Skeletal muscle cell (primary cell): ENCODE measurements at places on chromosomes 4 and X.
A peak's percentile ranks its signal among the peaks of the same experiment; 100 is the strongest.

DNA sequence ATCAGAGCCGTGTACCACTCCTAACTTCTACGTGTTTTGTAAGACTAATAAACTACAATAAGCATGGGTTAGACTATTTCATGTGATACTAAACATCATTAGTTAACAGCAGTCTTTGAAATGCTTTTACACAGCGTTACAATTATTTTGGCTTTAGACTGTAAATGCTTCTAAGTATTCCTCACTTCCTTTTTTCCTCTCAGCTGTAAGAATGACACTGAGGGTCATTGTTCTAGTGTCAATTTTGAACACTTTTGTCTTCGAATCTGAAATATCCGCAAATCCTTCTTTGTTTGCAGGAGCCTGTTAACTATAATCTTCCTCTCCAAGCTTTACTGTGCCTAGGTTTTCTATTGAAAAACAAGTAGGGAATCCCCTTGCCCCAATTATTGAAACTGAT, 1.5 kb downstream of the ABCE1 start:
- no peak for DNase-seq

DNA sequence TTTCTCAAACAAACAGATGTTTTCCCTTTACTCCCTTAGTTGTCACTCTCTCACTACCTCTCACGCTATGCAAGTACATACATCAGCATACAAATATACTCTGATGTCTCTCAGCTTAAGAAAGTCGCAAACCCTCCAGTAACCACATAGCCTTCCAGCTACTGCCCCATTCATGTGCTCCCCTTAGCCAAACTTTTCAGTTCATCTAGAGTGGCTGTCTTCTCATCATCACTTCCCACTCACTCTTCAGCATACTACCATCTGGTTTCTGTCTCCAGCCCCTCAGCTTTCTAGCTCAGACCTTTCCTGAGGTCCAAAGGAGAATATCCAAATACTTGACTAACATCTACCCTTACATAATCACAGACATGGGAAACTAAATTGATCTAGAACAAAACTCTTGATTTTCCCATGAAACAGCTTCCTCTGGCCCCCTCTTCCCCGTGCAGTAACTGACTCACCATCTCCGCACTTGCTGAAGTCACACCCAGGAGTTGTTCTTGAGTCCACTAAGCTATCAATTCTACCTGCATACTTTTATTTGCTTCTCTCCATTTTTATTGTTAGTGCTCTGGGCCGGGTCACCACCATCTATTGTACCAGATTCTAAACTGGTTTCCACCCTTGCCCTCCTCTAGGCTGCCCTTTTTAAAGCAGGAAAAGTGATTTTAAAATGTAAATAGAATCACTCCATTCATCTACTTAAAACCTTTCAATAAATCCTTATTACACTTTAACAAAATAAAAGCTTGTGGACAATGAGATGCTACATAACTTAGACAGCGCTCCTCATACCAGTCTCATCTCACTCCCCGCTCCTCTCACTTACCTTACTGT, 57.2 kb downstream of the CASP6 start:
- no peak for DNase-seq

DNA sequence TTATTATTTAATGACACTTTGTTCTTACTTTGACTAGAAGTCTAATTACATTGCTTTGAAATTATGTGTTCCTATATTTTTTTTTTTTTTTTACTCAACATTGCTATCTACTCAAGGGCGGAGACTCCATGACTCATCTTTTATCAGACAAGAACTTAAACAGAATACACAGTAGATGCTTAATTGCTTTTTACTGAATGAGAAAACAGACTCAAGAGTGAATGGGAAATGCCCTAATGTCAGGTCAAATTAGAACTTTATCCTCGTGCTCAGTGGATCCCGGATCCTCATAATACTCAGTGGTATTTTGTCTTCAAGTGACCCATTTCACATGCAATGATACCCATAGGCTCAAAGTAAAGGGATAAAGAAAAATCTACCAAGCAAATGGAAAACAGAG, 954.5 kb upstream of the IGFBP7 start:
- no peak for DNase-seq

DNA sequence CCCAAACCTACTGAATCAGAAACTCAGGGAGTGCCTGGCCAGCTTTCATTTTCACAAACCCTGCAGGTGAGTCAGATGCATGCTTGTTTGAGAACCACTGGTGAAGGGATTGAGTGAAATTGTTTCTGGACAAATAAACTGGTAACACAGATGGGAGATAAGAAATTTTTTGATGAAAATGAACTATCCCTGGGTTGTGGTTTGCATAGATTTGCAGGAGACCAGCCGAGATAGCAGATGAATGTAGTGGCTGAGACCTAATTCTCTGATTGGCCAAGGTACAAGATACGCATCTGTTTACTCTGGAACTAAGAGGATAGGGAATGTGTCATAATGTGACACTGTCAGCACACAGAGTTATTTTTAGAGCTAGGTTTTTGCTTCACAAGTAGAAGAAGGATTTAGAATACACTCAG, 117.8 kb upstream of the NOCT start:
- DNase-seq: no peak

- no peak for DNase-seq
These were observed 7.4 kb downstream of the EXOC1L start for GRCh38 chr4:55826986-55827385.

- DNase-seq: no peak
These were observed 43.3 kb downstream of the HOPX start for GRCh38 chr4:56637791-56638190.

DNA sequence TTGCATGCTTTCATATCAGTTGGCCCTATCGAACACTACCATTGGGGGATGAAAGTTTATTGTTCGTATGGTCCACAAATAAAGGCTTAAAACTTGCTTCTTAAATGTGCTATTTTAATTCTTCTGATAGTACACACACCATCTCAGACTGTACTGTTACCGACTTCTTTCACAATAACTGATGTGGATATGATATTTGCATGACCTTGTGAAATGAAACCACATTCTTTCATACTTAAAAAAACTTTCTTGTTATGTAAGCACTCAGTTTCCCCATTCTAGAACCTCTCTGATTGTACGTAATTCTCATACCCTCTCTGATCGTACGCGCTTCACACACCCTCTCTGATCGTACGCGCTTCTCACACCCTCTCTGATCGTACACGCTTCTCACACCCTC, 12.0 kb upstream of the WDR19 start:
- DNase-seq: no peak

DNA sequence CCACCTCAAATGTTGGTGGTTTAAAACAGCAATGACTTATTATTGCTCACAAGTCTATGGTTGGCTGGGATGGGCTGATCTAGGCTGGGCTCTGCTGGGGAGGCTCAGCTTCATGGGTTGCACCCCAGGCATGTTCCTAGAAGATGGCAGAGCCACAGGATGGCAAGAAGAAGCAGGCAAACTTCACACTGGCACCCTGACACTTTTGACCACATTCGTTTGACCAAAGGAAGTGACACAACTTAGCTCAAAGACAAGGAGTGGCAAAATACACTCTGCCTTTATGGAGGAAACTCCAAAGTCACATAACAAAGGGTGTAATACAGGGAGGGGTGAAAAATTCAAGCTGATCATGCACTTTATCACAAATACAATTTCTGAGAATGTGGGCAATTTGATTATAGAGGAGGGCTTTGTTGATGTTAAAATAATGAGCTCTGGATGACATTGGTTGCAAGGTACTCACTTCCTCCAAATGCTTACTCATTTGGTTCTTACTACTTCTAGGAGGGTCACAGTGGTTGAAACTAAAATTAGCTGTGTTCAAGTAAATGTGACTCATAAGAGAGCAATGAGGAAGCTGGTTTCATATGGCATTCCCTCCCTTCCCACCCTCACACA, 249.2 kb upstream of the RPS6KA3 start:
- DNase-seq: peak; percentile 62

- no peak for DNase-seq
These were observed 33.8 kb upstream of the GPR174 start for GRCh38 chrX:79110731-79111130.

- peak; percentile 86 for DNase-seq
These were observed 240.5 kb upstream of the ANKRD50 start for GRCh38 chr4:124953061-124953460.

- DNase-seq: no peak
These were observed 38.4 kb upstream of the PJA1 start for GRCh38 chrX:69203638-69204037.

DNA sequence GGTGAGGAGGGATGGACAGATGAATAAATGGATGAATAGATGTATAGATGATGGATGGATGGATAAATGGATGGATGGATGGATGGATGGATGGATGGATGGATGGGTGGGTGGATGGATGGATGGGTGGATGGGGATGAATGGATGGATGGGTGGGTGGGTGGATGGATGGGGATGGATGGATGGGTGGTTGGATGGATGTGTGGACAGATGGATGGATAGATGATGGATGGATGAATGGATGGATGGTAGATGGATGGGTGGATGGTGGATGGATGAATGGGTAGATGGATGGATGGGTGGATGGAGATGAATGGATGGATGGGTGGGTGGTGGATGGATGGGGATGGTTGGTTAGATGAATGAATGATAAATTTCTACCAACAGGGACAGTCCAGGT, 207.0 kb upstream of the PSAPL1 start:
- DNase-seq: no peak

DNA sequence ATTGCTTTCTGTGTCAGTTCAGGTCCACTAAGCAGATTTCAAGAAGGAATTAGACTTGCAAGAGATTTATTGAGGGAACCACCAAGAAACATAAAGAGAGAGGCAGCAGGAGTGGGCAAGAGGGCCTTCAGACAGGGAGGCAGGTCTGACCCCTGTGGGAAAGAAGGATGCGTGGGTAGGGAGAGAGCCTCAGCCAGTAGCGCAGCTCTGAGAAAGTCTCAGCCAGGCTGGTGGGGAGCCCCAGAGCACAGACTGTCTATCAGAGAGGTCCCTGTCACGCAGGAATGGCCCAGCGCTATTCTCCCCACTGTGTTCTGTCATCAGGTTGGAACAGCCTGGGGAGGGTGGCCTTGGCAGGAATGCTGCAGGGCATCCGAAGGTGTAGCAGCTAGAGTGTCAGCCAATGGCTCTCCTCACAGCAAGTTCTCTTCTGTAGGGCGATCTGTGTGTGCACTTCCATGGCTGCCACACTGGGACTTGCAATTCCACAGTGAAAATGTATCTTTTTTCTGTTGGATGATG, 48.0 kb downstream of the OTC start:
- DNase-seq: no peak

GRCh38 chr4:104492183-104492771, 2.4 kb downstream of the CXXC4 start:
- no peak for DNase-seq

DNA sequence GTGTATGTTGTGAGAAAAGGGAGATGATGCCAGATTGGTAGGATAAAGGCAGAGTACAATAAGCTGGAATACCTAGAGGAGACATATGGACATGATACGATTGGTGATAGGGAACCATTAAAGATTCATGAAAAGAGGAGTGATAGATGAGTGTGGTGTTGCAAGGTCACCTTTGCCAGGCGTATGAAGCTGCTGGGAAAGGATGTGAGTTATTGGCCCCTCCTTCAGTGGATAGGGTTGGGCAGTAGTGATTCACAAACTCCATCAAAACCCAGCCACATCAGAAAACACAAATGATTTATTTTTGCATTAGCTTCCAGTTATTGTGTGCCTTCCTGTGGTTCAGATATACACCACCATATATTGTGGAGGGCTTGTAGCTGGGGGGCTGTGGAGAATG, 34.3 kb downstream of the TMEM164 start:
- no peak for DNase-seq

GRCh38 chr4:83114576-83114975, at the start of gene PLAC8:
Gene PLAC8 (minus strand): TSS chr4:83114729. CDS start chr4:83107921, 6,808 bp downstream.
- no peak for DNase-seq

DNA sequence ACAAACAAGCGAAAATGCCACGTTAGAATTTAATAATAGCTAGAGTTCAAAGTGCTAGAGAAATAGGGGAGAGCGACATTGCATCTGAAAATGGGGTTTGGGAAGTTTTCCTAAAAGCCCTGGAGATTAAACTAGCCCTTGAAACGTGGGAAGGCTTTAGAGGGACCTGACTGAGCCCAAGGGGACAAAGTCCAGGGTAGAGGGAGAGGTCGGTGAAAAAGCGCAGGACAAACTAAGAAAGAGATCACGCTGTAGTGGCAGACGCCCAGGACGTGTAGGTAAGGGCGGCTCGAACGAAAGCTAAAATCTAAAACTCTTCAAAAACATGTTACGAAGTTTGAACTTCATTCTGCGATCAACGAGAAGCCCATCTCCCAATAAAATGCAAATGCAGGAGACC, 1.1 kb upstream of the ATP11C start:
- DNase-seq: no peak

GRCh38 chr4:37847311-37847884, 20.9 kb downstream of the PGM2 start:
- DNase-seq: no peak

DNA sequence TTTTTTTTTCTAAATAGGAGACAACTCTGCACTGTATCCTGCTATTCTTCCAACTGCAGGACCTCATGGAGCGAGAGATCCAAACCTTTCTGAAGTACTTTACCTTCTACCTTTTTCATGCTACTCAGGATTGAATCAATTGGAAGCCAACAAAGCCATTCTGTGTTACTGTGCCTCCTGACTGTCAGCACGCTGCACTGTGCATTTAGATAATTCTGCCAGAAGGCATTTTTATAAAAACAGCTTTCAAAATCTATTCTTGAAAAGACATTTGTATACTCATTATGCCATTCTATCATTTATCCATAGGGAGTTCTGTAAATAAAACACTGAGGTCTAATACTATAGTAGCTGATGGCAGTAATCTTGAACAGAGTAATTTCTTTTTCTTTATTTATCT, 142.8 kb downstream of the SLIT2 start:
- DNase-seq: no peak

DNA sequence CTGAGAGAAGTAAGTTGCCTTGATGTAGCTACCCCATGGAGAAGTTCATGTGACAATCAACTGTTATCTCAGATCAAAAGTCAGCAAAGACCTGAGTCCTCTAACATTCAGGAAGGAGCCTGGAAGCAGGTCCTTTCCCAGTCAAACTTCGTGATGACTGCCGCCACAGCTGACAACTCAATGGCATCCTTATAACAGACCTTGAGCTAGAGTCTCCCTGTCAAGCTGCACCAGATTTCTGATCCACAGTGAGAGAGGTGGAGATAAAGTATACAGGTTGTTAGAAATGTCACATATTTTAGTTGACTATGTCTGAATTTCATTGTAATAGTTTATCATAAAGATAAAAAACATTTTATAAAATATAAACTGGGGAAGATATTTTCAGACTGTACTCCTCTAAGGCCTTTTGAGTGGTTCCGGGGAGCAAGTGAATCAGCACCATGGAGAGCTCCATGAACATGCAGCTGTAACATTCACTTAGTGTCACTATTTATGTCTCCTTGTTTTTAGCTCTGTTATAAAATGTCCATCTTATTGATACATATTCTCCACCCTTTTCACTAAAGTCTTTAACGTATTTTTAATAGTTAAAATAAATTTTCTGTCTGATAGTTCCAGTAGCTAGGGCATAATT, 1653.5 kb upstream of the AGA start:
- no peak for DNase-seq

GRCh38 chrX:126723881-126724280, 95.6 kb upstream of the PRR32 start:
- DNase-seq: no peak

DNA sequence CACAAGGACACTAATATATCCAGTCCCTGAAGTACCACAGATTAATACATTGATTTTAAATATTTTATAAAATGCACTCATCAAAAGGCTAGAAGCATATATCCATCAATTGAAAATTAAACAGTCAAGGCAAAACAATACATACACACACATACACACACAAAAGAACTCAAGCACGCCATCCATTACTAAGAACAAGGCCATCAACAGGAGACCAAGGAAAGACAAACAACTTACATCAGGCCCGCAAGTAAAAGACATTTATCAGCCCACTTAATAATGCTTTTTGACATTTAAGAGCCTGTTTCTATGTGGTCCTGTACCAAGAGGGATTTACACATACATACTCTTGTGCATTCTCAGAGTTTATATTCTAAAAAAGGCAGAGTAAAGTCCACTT, 50.0 kb upstream of the ZNF827 start:
- DNase-seq: no peak
